ENCODE measurements at places on chromosomes 5 and 9. TPM values are rescaled to one million over a fixed set of nuclear protein-coding genes. Genes with fewer than 3 reads are reported as not detected.

DNA sequence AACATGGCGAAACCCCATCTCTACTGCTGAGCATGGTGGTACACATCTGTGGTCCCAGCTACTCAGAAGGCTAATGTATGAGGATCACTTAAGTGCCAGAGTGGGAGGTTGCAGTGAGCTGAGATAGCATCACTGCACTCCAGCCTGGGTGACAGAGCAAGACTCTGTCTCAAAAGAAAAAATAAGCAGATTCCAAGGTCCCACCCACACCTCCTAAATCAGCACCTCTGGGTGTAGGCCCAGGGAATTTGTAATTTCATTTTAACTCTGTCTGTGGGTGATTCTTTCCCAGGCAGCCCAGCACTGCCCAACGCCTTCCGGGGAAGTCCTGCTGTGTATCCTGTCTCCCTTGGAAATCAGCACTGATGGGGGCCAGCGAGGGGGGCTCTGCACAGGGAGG is 12.5 kb downstream of the CAMK2A start:
- H3K36me3 ChIP-seq, result no peaks in the 10 kb centered on the region
- no peak for DNase-seq
- no peak overlapping the region for H3K27ac ChIP-seq
- H3K27me3 ChIP-seq, result no peaks in the 10 kb centered on the region
- H3K4me3 ChIP-seq, result no peak overlapping the region
- H3K4me1 ChIP-seq, result no peaks in the 10 kb centered on the region

DNA sequence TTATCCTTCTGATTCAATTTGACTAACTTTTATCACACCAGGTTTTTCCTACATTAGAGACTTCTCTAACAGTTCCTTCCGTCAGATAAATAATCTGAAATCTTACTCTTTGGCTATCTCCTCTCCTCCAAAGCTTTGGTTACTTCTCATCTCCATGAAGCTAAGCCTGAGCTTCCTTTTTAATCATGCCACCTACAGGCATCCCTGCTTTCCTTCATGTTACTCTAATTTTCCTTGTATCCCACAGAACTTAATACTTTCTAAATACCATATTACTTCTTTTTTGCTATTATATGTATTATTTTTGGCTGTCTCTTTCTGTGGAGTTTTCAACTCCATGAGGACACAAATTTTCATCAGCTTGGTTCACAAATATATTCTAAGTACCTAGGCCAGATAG is 49.7 kb downstream of the C9 start:
- no peaks in the 10 kb centered on the region for H3K36me3 ChIP-seq
- H3K4me1 ChIP-seq, result no peaks in the 10 kb centered on the region
- H3K27me3 ChIP-seq, result no peaks in the 10 kb centered on the region
- H3K4me3 ChIP-seq, result no peak overlapping the region
- no peak for DNase-seq

DNA sequence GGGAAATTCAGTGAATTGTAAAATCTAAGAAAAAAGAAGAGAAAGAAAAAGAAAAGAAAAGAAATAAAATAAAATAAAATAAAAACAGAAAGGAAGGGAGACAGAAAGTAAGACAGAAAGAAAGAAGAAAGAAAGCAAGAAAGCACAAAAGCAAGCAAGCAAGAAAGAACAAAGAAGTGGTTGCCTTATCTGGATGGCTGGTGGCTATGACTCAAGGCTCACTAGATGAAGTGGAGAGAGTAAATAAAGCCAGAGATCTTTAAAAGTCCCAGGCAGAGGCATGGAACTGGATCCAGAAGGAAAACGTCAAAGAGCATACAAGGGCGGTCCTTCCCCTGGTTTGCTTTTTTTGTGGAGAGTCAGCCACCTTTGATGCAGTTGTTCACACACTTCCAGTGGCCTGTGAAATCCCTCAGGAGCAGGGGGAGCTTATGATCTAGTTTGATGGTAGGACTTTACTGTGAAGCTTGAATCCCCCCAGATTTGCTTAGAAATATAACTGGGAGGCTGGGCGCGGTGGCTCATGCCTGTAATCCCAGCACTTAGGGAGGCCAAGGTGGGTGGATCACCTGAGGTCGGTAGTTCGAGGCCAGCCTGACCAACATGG is 176.7 kb upstream of the HMHB1 start:
- DNase-seq, result no peak
- H3K4me1 ChIP-seq, result no peaks in the 10 kb centered on the region
- H3K4me3 ChIP-seq, result no peak overlapping the region
- no peaks in the 10 kb centered on the region for H3K36me3 ChIP-seq
- no peaks in the 10 kb centered on the region for H3K27me3 ChIP-seq

DNA sequence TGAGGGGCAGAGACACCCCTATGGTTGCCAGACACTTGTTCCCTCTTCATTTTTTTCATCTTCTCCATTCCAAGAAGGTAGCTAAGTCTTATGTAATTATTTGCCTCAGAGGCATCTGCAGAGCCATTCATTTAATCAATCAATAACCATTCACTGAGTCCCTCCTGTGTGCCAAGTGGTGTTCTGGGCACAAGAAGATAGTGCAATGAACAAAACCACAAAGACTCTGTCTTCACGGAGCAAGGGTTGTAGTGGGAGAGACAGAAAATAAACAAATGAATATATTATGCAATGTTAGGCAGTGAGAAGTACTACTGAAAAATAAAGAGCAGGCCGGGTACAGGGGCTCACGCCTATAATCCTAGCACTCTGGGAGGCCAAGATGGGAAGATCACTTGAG is 41.4 kb upstream of the CTNNA1 start:
- no peak overlapping the region for H3K27ac ChIP-seq
- no peaks in the 10 kb centered on the region for H3K36me3 ChIP-seq
- no peaks in the 10 kb centered on the region for H3K27me3 ChIP-seq
- no peak overlapping the region for H3K4me3 ChIP-seq

GRCh38 chr9:123336449-123336848 is 19.5 kb upstream of the CRB2 start:
- H3K4me1 ChIP-seq, result peaks cover 10% of the 10 kb centered on the region
- H3K27me3 ChIP-seq, result no peaks in the 10 kb centered on the region
- H3K36me3 ChIP-seq, result no peaks in the 10 kb centered on the region
- H3K27ac ChIP-seq, result no peak overlapping the region
- DNase-seq, result no peak
- no peak overlapping the region for H3K4me3 ChIP-seq

DNA sequence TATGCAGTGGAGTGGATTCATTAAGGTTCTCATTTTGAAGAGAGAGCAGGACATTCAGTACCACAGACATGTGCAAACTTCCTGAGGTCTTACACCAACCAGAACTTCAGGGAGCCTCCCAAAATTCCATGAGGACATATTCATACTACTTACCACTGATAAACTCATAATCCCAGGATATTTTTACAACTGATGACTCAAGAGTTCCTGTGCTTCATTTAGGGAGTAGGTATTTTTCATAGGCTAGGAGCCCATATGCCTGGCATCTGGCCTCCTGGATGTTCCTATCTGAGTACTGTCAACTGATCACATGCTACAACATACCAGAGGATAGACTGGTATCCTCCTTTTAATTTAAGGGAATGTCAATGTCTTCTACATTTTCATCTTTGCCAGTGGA is 578.0 kb downstream of the EFNA5 start:
- no peak for DNase-seq
- no peaks in the 10 kb centered on the region for H3K36me3 ChIP-seq
- H3K27ac ChIP-seq, result no peak overlapping the region

DNA sequence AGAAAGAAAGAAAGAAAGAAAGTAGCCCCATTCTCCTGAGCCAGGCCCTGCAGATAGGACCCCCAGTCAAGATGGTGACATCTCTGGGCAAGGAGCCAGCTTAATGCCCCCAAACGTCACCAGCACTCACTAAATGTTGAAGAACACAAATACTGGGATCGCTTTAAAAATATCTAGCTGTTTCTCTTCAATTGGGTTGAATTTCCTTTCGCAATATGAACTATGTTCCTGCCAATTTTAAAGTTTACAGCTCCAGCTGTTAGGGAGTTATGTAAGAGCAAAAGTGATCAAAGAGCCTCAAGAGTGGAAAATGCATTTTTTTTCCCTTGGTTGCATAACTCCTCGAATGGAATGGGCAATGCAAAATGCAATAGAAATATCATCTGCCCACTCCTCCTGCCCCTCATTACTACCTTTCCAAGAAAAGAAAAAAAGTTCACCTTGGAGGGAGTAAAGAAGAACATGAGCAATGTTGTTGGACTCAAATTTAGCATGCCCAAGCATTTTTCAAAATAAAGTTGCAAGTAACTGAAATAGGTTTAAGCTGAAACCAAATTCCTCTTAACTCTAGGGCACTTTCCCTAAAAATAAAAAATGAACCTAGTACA is 244.2 kb upstream of the PIK3R1 start:
- no peaks in the 10 kb centered on the region for H3K27me3 ChIP-seq
- no peak overlapping the region for H3K4me3 ChIP-seq

DNA sequence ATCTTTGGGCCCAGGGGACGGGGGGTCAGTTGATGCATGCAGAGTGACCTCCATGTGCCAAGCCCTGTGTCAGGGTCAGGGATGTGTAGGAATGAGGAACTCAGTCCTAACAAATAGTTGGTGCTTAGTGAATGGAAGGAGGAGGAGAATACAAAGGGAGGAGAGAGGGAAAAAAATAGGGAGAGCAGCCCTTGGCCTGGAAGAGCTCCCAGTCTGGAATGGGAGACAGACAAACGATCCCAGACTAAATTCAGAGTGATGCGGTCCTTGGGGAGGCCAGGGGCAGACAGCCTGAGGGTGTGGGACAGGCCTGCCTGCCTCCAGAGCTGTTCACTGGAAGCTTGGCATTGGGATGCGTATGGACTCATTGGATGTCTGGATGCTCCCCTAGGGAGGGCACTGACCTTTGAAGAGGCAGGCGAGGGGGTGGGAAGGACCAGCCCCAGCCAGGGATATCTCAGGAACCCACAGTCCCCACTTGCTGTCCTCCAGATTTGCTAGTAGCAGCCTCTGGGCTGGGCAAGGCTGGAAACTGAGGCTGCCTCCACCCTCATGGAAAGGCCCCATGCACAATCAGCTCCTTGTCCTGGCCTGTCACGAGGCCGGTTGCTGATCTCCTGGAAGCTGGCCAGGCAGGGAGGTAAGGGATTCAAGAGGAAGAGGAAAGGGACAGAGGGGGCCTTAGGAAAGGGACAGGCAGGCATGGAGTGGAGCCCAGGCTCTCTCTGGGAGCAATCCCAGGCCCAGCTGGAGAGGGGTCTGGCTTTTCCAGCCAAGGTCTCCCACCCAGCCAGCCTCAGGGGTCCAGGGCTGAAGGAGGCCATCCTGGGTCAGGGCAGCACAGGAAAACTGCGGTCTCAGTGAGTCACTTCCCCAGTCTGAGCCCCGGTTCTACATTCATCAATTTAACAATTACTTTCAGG is 69.0 kb upstream of the GGTA1 start:
- no peaks in the 10 kb centered on the region for H3K27me3 ChIP-seq
- no peak for DNase-seq
- H3K27ac ChIP-seq, result no peak overlapping the region
- H3K36me3 ChIP-seq, result no peaks in the 10 kb centered on the region
- H3K4me1 ChIP-seq, result no peaks in the 10 kb centered on the region

DNA sequence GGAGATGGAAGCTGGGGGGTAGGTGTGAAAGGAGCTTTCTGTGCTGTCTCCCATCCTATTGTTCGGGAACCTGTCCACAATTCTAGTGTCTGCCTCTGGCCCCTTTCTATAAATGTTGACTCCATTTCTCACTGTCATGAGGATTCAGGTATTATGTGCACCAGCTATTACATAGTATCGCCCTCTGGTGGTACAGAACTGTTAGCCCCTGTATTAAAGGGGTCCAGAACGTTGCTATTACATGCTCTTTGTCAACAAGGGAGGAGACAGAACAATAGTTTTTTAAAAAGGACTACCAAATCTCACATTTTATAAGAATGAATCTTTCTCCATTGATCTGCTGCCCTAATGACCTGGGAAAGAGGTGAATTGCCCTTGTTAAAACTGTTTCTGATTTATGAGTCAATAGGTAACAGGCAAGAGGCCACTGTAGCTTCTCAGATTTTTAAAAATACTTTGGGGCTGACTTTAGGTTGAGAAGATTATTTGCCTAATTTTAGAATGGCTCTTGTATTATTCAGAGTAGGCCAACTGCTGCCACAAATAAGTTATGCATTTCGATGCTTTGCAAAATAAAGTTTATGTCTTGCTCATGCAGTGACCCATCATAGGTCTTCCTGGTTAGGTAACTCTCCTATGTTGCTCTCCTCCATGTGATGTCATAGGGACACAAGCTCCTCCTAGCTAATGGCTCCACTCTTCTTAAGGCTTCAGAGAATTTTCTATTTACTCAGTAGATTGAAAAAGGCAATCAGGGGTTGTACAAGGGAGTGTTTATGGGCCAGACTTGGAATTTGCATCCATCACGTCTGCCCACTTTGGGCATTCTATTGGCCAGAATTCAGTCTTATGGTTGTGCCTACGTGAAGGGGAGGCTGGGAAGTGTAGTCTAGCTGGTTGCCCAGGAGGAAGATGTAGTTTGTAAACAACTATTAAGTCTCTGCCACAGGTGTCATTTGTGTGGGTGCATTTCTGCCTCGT is 20.8 kb downstream of the DCANP1 start:
- H3K4me1 ChIP-seq, result no peaks in the 10 kb centered on the region
- no peaks in the 10 kb centered on the region for H3K36me3 ChIP-seq
- no peak overlapping the region for H3K4me3 ChIP-seq
- H3K27ac ChIP-seq, result no peak overlapping the region

- no peak overlapping the region for H3K4me3 ChIP-seq
- H3K4me1 ChIP-seq, result no peaks in the 10 kb centered on the region
- H3K27ac ChIP-seq, result no peak overlapping the region
- H3K27me3 ChIP-seq, result no peaks in the 10 kb centered on the region
- no peaks in the 10 kb centered on the region for H3K36me3 ChIP-seq
Observed at GRCh38 chr5:133849116-133849515, 119.3 kb downstream of the C5orf15 start.

- H3K27ac ChIP-seq, result no peak overlapping the region
- no peaks in the 10 kb centered on the region for H3K27me3 ChIP-seq
- no peaks in the 10 kb centered on the region for H3K4me1 ChIP-seq
- no peak for DNase-seq
- no peak overlapping the region for H3K4me3 ChIP-seq
Observed at GRCh38 chr5:144089401-144090021, 80.9 kb downstream of the YIPF5 start.

- no peak for DNase-seq
- H3K4me1 ChIP-seq, result no peaks in the 10 kb centered on the region
- H3K36me3 ChIP-seq, result no peaks in the 10 kb centered on the region
- H3K4me3 ChIP-seq, result no peak overlapping the region
Observed at GRCh38 chr5:11658376-11658775, 245.9 kb downstream of the CTNND2 start.

- H3K4me1 ChIP-seq, result no peaks in the 10 kb centered on the region
- H3K27ac ChIP-seq, result no peak overlapping the region
- no peak overlapping the region for H3K4me3 ChIP-seq
Observed at GRCh38 chr9:40926404-40927259, 201.8 kb downstream of the FOXD4L6 start.

GRCh38 chr5:66416698-66417097 is 179.5 kb upstream of the MAST4 start:
- no peak for DNase-seq
- H3K36me3 ChIP-seq, result no peaks in the 10 kb centered on the region
- no peaks in the 10 kb centered on the region for H3K4me1 ChIP-seq
- no peaks in the 10 kb centered on the region for H3K27me3 ChIP-seq
- no peak overlapping the region for H3K27ac ChIP-seq

GRCh38 chr9:27785714-27786100 is 212.4 kb upstream of the C9orf72 start:
- no peaks in the 10 kb centered on the region for H3K27me3 ChIP-seq
- no peak overlapping the region for H3K4me3 ChIP-seq
- no peak overlapping the region for H3K27ac ChIP-seq
- no peak for DNase-seq
- H3K4me1 ChIP-seq, result no peaks in the 10 kb centered on the region

The MIER3 gene
- total RNA-seq, result 29.7 TPM

The CHSY3 gene
- not detected for total RNA-seq

The PDE8B gene
- total RNA-seq, result 0.62 TPM

The SLC35D2 gene
- 23.7 TPM for total RNA-seq

The PHF24 gene
- 0.08 TPM for total RNA-seq

The PITX1 gene
- total RNA-seq, result 41.5 TPM

Measured in Panc1 (cell line).